DMS53 (cell line): ENCODE measurements at places on chromosomes 1 and 21.

- no peak for DNase-seq
Observed at GRCh38 chr1:244339776-244340175, 111.9 kb downstream of the ADSS2 start.

DNA sequence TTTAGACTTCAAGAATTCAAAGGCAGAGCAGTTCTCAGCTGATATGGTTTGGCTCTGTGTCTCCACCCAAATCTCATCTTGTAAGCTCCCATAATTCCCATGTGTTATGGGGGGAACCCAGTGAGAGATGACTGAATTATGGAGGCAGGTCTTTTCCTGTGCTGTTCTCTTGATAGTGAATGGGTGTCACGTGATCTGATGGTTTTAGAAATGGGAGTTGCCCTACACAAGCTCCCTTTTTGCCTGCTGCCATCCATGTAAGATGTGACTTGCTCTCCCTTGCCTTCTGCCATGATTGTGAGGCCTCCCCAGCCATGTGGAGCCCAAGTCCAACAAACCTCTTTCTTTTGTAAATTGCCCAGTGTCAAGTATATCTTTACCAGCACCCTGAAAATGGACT lies 146.5 kb downstream of the EIF4G3 start:
- no peak for DNase-seq

GRCh38 chr21:33478935-33479678 lies 667 bp downstream of the TMEM50B start:
- peak; percentile 69 for DNase-seq

DNA sequence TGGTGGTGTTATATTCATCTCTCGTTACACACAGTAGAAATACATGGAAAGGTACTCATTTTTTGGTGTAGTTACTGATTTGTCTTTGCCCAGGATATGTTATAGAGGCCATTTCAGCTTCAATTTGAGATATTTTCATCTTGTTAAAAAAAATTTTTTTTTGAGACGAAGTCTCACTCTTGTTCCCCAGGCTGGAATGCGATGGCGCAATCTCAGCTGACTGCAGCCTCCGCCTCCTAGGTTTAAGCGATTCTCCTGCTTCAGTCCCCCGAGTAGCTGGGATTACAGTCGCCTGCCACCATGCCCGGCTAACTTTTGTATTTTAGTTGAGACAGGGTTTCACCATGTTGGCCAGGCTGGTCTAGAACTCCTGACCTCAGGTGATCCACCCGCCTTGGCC lies 19.0 kb downstream of the MORC3 start:
- DNase-seq, result no peak

GRCh38 chr1:216827251-216827650 lies 104.0 kb upstream of the ESRRG start:
- DNase-seq, result no peak

GRCh38 chr1:234689236-234689635 lies 79.3 kb upstream of the IRF2BP2 start:
- no peak for DNase-seq

DNA sequence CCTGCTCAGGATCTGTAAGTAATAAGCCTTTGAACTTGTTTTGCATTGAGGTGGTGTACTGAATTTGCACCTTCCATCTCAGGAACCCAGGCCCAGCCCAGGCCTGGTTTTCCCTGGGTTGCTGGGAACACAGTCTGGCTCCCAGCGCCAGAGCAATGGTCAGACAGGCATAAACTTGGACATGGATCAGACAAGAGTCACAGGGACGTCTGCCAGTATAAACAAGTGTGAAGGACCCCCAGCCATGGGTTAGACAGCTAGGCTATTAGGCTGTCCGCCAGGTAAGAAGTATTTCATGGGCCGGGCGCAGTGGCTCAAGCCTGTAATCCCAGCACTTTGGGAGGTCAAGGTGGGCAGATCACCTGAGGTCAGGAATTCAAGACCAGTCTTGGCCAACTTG lies 5.5 kb downstream of the IFNLR1 start:
- DNase-seq, result no peak

- DNase-seq, result no peak
Observed at GRCh38 chr1:17672226-17672625, 82.9 kb upstream of the ACTL8 start.

DNA sequence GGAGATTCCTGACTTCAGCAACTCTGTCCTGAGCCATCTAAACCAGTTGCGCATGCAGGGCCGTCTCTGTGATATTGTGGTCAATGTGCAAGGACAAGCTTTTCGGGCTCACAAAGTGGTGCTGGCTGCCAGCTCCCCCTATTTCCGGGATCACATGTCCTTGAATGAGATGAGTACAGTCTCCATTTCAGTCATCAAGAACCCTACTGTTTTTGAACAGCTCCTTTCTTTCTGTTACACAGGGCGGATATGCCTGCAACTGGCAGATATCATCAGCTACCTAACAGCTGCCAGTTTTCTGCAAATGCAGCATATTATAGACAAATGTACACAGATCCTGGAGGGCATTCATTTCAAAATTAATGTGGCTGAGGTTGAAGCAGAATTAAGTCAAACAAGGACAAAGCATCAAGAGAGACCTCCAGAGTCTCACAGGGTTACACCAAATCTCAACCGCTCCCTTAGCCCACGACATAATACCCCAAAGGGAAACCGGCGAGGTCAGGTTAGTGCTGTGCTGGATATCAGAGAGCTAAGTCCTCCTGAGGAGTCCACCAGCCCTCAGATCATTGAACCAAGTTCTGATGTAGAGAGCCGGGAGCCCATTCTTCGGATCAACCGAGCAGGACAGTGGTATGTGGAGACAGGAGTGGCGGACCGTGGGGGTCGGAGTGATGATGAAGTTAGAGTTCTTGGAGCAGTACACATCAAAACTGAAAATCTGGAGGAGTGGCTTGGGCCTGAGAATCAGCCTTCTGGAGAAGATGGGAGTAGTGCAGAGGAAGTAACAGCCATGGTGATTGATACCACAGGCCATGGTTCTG lies 2.3 kb downstream of the ZBTB37 start:
- no peak for DNase-seq

DNA sequence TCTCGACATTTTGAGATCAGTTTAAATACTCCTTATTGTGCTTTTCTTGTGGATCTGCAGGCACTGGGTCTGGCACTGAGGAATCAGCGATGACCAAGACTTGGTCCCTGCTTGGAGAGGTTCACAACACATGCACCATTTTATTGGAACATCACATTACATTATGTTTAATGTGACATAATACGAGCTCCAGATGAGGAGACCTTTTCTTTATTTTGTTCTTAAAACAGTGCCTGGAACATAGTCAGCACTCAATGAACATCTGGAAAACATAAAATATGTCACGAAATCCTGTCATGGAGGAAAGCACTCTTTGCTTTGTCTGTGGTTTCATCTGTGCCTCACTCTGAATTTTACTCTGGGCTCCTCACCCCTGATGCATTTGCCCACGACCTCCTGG lies 110.7 kb downstream of the ST6GALNAC3 start:
- DNase-seq, result no peak
